ENCODE measurements at places on chromosomes 13 and 19.
A peak's percentile ranks its signal among the peaks of the same experiment; 100 is the strongest.

GRCh38 chr19:35856546-35857149, at the start of gene KIRREL2:
Gene KIRREL2, plus strand, starts transcription at chr19:35856911. Its CDS starts 209 bp downstream, at chr19:35857120.
- peak; percentile 51 for DNase-seq

DNA sequence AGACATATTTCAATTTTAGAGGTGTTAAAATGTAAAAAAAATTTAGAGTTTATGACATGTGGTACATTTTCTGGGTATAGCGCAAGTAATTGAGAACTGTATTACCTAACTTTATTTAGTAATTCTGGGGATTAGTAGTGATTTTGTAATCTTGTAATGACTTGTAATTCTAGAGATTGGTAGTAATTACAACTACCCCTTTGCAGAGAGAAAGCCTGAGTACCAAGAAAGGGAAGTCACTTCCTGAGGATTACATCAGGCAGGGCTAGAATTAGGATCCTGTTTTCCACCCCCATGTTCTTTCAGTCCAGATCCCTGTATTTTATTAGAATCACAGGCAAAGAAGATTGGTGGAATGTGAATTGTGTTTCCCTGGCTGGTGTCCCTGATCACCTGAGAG, 274.9 kb downstream of the KCNRG start:
- DNase-seq = no peak

DNA sequence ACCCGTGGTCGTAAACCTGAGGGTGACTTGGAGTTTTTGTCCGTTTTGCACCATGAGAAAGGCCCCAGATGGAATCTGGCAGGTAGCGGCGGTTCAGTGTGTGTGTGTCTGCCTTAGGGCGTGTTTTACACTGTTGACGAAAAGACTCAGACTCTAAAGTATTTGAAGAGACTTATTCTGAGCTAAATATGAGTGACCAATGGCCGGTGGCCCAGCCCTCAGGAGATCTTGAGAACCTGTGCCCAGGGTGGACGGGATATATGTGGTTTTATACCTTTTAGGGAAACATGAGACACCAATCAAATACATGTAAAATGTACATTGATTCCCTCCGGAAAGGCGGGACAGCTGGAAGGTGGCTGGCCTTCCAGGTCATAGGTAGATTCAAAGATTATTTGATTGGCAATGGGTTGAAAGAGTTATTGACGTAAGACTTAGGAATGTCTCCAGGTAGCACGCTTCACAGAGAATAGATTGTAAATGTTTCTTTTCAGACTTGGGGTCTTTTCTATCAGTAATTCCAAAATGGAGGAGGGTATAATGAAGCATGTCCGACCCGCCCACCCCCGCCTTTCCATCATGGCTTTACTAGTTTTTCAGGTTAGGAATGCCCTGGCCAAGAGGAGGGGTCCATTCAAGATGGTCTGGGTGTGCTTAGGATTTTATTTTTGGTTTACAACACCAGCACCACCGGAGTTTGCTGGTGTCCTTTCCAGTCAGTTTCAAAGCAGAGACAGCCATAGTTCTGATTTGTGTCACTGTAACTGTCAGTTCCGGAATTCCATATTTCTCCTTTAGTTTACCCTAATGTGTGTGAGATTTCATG, 1.0 kb upstream of the ZNF529 start:
- DNase-seq = no peak

GRCh38 chr13:24529478-24529877, 16.9 kb upstream of the PARP4 start:
- DNase-seq = no peak

GRCh38 chr19:16025108-16026101, 50.9 kb upstream of the TPM4 start:
- DNase-seq = no peak

GRCh38 chr13:50892210-50892944, 17.2 kb upstream of the RNASEH2B start:
- no peak for DNase-seq

- DNase-seq = no peak
These were observed 66.7 kb downstream of the SLC10A2 start for GRCh38 chr13:102999499-102999898.

GRCh38 chr19:49534632-49535385, 7.0 kb downstream of the RCN3 start:
- DNase-seq = no peak

DNA sequence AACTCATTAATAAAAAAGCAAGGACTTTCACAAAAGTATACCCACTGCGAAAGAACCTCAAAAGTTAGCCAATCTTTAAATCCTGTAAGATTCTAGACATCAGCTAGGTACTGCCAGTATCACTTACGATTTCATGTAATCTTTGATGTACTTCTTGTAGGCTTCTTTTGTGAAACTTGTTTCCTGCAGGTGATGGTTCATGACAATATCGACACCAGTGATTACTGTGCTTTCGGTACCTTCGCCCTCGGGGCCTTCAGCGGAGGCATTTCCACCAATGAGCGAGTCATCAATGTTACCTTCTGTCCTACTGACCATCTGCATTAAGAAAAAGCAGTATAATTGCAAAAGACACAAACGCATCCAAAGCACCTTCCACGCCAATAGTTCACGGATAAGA, 1.1 kb downstream of the TPT1 start:
- no peak for DNase-seq

GRCh38 chr13:101868585-101869469, 416.4 kb downstream of the ITGBL1 start:
- DNase-seq = no peak

- no peak for DNase-seq
These were observed 201.9 kb downstream of the KCTD12 start for GRCh38 chr13:76684336-76684735.

- peak; percentile 95 for DNase-seq
These were observed 7.3 kb upstream of the HOOK2 start for GRCh38 chr19:12782424-12783290.

DNA sequence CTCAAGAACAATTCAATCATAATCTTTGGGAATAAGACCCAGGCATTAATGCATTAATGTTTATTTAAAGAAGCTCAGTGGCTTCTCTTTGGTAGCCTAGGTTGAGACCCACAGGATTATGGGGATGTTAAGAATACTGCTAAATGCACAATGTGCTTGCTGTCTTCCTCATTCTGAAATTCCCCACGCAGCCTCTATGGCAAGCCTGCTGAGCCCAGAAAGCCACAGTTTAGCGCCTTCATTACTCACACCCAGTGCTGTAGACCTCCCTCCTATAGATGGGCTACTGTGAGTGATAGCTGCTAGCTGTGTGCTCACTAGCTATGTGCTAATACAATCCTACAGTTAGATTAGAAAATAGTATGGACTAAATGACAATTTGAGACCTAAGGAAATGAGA, 90.6 kb downstream of the TNFSF13B start:
- no peak for DNase-seq

- DNase-seq = no peak
These were observed 9.0 kb upstream of the ASF1B start for GRCh38 chr19:14145381-14145780.

GRCh38 chr13:42363941-42364612, 92.1 kb downstream of the AKAP11 start:
- no peak for DNase-seq

DNA sequence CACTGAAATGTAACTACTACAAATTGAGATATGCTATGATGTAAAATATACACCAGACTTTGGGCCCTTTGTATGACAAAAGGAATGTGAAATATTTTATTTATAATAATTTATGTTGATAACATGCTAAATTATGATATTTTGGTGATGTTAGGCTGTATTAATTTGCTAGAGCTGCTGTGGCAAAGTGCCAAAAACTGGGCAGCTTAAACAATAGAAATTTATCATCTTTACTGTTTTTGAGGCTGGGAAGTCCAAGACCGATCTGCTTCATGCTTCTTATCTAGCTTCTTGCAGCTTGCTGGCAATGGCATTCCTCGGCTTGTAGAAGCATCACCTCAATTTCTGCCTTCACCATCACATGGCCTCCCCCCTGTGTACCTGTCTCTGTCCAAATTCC, 245.0 kb downstream of the GPC5 start:
- no peak for DNase-seq

DNA sequence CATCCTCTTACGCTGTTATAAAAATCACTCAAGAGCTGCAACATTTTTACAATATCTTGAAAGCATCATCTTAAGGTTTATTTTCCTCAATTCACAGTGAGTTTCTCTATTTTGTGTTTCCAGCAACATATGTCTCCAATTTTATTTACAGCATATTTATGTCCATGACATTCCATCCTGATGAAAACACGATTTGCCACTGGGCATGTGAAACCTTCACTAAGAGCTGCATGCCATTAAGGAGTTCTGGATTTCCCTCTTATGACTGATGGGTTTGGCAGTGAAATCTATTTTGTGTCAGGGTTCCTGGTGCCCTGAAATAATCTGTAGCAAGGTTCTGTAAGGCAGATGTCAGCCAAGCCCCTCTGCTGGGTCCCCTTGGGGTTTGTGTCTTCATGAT, 527.6 kb upstream of the KLF12 start:
- no peak for DNase-seq

DNA sequence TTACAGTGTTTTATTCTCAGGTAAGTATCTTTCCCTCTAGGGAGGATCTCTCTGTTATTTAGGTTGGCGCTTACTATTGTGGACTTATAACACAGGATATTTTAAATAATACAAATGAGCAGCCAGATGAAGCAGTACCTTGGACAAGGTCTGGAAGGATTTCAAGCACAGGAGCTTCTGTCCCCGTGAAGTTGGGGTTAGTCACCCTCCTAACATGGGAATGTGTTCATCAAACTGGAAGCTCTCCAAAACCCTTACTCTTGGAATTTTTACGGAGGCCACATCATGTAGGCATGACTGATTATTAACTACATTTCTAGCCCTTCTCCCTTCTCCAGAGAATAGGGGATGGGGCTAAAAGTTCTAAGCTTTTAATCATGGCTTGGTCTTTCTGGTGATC, 38.3 kb upstream of the SPRY2 start:
- DNase-seq = no peak

DNA sequence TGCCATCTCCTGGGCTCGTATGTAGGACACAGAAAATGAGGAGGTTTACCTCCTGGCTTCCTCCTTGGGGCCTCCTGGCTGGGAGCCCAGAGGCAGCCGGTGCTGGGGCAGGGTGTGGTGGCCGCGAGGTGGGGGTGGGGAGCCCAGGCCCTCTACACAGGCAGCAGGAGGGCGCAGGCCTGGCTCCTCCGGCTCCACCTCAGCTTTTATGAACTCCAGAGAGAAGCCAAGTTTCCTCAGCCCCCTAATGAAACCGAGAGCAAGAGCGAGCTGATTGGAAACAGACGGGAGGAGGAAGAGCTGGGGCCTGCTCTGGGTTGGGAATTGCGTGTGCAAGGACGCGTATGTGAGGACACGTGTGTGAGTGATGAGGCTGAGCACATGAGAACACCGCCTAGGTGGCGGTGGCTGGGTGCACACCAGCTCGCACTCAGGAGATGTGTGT, 23.1 kb downstream of the LYL1 start:
- DNase-seq = peak; percentile 77

DNA sequence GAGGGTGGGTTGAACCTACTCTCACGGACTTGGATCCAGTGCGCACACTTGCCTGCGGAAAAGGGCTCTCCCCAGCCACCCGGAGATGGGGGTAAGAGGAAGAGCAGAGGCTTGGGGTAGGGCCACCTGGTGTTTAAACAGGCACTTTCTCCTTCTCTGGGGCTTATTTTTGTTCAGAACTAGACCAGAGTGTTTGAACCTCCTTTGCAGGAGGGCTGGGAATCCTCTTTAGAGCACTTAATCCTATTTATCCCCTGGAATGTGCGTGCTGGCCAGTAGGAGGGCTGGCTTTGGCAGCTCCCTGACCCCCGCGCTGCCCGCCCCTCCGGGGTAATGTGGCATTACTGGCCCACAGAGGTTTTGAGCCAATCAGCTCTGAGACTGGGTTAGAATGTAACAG, 2.0 kb downstream of the RGS9BP start:
- no peak for DNase-seq

DNA sequence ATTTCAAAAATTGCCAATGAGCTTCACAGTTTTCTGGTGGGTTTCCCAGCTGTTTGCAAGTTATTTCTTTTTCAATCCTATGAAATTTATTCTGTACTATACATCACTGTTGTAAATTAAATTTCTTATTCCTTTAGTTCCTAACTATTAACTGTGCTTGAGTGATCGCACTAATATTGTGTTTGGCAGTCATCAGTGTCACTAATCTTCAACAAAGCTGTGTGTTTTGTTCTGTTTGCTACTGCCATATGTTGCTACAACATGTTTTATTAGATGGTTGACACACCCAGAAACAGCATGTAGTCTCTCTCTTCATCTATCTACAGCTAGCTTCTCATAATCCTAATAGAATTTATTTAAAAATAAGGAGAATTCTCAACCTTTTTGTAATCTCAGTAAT, 453.6 kb upstream of the PRR20A start:
- DNase-seq = no peak

DNA sequence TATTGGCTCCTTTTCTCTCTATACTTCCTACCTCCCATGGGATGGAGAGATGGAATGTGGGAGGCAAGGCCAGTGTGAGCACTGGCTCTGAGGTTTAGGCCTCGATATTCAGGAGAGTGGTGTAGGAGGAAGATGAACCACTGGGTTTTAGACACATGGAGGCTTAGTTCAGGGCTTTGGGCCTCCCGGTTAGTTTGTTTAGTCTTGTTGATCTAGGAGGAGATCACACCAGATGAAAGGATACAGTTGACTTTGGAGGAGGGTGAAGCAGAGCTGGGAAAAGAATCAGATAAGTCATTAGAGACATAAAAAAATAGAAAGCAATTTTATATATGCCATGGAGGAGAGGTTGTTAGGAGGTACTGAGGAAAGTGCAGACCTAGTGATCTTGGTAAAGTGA, 30.9 kb downstream of the RNASEH2B start:
- no peak for DNase-seq

GRCh38 chr13:44160591-44161191, 212.9 kb upstream of the SERP2 start:
- no peak for DNase-seq

DNA sequence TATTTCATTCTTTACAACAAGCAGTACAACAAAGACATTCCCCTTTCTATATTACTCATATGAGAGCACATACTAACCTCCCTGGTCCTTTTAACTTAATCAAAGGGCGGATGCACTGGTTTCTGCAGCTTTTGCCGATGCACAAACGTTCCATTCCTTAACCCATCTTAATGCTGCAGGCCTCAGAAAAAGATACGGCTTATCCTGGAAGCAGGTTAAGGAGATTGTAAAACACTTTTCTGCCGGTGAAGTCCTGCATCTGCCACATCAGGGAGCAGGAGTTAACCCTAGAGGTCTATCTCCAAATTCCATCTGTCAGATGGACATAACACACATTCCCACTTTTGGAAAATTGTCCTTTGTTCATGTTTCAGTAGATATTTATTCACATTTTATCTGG, 11.5 kb upstream of the ZNF814 start:
- no peak for DNase-seq

- no peak for DNase-seq
These were observed 30.7 kb downstream of the PBX4 start for GRCh38 chr19:19587771-19588170.

DNA sequence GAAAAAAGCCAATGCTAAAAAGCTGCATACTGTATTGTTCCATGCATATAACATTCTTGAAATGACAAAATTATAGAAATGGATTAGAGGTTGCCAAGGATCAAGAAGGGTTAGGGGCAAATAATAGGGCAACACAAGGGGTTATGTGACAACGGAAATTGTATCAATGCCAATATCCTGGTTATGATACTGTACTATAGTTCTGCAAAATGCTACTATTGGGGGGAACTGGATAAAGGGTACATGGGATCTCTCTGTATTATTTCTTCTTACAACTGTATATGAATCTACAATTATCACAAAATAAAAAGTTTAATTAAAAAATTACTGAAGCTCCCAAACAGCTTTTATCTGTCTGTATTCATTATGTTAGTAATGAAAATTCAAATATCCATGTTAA, 31.9 kb downstream of the LNX2 start:
- no peak for DNase-seq

Data from Right ventricle myocardium inferior (tissue), 1 donor.